ENCODE measurements at places on chromosomes 3 and 15.

- peak; percentile 82 for DNase-seq
Observed at GRCh38 chr15:57160823-57161560, 215.3 kb upstream of the CGNL1 start.

DNA sequence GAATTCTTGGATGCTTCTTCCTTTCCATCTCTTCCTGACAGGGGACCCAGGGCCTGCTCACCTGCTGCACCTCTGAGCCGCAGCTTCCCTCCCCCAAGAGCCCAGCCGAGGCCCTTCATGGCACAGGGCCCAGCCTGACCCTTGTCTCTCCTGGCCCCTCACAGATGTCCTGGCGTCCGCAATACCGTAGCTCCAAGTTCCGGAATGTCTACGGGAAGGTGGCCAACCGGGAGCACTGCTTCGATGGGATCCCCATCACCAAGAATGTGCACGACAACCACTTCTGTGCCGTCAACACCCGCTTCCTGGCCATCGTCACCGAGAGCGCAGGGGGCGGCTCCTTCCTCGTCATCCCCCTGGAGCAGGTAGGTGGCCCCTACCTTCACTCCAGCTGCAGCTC lies 66.2 kb downstream of the CORO2B start:
- DNase-seq, result no peak

GRCh38 chr3:126151562-126152302 lies 28.7 kb downstream of the ALDH1L1 start:
- no peak for DNase-seq

GRCh38 chr3:177108648-177109047 lies 88.6 kb downstream of the TBL1XR1 start:
- DNase-seq, result no peak

DNA sequence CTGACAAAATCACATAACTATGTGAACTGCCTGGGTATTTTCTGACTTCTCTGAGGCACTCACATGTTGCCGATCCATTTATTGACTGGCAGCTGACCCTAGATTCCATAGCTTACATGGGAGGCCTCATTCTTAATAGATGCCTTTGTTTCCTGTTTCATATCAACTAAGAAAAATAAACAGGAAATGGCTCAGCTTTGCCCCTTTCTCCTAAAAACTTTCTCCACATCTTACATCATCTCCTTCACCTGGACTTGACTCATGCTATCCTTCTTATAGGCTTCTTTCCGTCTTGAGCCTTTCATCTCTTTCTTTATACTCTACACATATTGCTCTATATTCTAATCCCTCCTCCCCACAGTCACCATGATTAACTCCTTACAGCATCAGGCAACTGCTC lies 38.0 kb downstream of the TXNRD3 start:
- no peak for DNase-seq

DNA sequence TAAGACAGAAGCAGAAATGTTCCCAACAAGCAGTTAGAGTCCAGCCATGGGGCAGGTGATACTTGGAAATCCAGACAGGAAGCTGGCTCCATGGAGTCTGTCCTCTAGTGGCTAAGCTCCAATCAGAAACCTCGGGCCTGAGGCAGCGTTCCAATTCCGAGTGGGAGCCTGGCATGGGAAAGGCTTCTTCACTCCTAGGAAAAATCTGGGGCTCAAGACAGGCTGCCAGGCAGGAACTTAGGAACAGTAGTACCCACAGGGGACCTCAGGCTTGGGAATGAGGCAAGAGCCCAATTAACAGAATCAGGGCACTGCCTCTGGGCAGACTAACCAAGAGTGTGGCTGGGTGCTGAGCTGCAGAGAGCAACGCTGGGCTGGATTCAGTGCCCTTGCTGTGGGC lies 6.2 kb upstream of the ATP13A4 start:
- no peak for DNase-seq

GRCh38 chr3:42884324-42884723 lies 8.6 kb upstream of the CYP8B1 start:
- no peak for DNase-seq

- no peak for DNase-seq
Observed at GRCh38 chr15:89363133-89363532, 28.5 kb upstream of the POLG start.

DNA sequence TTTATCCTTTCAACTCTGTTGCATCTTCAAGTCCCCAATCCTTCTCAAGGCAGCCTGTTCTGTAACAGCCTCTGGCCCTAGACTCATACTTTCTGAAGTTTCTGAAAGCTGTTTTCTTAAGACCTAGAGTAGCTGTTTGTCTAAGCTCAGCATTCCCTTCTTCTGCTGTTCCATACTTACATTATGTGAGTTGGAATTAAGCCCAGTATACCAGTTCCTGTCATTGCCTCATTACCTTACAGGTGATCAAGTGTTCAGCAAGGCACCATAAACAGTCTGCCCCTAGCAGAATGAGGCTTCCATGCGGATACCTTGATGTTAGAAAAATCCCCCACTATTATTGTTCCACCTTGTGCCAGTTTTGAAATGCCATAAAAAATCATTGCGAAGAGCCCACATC lies 180.6 kb downstream of the PLCL2 start:
- DNase-seq, result no peak

DNA sequence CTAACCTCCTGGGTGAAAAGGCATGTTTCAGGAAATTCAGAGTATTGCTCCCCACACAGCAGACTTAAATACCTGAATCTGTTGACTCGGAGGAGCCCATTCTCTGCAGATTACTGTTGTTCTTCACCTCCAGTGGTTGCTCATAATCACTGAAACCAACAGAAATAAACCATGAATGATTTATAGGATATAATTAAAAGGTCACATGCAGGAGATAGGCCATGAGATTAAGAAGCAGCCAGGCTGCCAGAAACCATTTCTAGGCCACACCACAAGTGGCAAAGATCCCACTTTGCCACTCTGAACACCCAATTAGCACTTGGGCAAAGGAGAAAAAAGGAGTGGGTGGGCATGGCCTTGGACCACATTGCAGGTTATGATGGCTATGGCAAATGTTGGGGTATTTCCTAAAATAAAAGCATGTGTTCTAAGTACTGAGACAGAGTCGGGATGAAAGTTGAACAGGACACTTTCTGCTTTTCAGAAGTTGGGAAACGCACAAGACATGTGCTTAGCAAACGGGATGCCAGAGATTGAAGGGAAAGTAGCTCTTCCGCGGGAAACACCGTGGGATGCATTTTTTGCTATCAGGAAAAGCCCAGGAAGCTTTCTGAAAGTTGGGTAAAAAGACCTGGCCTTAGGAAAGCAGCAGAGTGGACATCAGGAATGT lies 1.5 kb downstream of the CDC25A start:
- no peak for DNase-seq

DNA sequence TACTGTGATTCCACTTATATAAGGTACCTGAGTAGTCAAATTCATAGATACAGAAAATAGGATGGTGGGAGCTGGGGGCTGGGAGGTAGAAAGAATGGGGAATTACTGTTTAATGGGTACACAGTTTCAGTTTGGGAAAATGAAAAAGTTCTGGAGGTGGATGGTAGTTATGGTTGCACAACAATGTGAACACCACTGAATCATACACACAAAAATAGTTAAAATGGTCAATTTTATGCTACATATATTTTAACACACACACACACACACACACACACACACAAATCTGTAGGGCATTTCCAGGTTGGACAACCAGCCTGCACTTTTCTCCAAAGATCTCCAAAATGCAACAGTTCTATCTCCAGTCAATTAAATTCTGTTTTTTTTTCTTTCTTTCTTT lies 1.4 kb downstream of the CCDC32 start:
- no peak for DNase-seq

GRCh38 chr3:133984975-133985374 lies 44.8 kb downstream of the SLCO2A1 start:
- no peak for DNase-seq

DNA sequence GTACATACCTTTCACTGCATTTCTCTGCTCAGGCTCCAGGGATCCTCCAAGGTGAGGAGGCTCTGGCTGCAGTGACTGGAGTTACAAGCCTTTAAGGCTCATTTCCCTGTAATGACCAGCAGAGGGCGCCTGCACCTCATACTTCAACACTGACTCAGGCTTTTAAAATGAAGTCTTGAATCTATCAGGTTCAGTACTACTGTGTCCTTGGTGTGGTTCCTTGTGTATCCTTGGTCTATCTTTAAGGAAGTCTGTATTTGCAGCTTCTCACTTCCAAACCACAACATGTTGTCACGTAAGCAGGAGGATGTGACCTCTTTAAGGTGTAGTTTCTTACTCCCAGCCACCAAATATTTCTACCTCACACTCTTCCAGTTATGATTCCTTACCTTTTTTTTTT lies 122.5 kb upstream of the ZBED2 start:
- DNase-seq, result no peak

- DNase-seq, result no peak
Observed at GRCh38 chr3:76943671-76944070, 96.2 kb upstream of the ROBO2 start.

DNA sequence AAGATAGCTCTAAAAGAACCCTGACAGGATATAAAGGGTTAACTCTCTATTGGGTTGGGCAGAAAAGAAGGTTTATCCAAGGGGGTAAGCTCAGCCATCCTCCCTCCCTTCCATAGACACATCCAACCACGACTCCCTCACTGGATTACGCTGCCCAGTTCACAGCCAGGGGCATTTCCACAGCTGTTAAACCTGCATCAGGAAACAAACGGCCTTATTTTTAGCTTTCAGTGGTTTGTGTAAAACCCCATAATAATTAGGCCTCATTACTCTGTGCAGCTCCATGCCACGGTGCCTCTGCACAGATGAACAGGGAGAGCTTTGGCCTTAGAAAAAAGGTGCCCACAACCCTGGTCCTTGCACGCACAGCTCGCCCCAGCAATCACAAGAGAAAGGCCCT lies 110.6 kb downstream of the GABRB3 start:
- DNase-seq, result no peak

DNA sequence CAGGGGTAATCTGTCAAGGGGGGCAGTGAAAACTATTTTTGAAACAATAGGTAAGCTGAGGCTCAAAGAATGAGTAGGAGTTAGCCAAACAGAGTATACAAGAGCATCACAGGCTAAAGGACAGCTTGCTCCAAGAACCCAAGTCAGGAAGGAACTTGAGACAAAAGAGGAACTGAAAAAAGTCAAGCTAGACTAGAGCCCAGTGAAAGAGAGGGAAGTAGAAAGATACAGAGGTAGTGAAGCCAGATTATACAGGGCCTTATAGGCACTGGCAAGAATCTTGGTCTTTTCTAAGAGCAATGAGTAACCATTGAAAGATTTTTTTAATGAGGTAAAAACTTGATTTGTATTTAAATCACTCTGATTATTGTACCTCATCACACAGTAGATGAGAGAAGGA lies 69.9 kb downstream of the FILIP1L start:
- DNase-seq, result no peak

DNA sequence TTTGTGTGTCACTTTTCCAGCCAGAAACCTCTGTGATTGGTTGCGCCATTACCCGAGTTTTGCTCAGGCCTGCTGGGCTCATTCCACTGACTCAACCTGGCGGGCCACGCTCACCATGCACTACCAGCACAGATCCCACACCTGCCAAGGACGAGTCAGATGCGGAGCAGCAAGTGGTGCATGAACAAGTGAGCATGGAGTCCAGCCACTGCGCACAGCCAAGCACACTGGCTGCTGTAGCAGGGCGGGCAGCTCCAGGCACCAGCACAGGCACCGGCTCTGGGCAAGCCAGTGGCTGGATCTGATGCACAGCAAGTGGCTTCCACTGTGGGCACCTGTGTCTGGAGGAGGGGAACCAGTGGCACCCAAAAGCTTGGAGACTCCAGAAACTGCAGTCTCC lies 110.4 kb downstream of the CBLB start:
- DNase-seq, result no peak

DNA sequence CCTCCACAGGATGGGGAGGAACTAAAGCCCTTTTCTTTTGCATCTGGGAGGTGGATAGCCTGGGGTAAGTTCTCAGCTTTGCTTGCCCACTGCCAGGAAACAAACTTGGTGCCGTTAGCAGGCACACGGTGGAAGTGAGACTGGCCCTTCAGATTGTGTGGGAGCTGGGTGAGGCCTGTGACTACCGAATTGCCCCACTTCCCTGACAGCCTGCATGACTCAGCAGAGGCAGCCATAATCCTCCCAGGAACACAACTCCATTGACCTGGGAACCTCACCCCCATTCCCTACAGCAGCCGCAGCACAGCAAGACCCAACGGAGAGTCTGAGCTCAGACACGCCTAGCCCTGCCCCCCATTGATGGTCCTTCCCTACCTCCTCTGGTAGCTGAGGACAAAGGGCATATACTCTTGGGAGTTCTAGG lies 282.6 kb downstream of the KLF13 start:
- no peak for DNase-seq

- no peak for DNase-seq
Observed at GRCh38 chr3:101814835-101815234, 34.5 kb upstream of the NFKBIZ start.

GRCh38 chr3:101518421-101518871 lies 5.4 kb upstream of the SENP7 start:
- DNase-seq, result no peak

GRCh38 chr3:119534296-119534695 lies 25.1 kb downstream of the CD80 start:
- DNase-seq, result no peak

DNA sequence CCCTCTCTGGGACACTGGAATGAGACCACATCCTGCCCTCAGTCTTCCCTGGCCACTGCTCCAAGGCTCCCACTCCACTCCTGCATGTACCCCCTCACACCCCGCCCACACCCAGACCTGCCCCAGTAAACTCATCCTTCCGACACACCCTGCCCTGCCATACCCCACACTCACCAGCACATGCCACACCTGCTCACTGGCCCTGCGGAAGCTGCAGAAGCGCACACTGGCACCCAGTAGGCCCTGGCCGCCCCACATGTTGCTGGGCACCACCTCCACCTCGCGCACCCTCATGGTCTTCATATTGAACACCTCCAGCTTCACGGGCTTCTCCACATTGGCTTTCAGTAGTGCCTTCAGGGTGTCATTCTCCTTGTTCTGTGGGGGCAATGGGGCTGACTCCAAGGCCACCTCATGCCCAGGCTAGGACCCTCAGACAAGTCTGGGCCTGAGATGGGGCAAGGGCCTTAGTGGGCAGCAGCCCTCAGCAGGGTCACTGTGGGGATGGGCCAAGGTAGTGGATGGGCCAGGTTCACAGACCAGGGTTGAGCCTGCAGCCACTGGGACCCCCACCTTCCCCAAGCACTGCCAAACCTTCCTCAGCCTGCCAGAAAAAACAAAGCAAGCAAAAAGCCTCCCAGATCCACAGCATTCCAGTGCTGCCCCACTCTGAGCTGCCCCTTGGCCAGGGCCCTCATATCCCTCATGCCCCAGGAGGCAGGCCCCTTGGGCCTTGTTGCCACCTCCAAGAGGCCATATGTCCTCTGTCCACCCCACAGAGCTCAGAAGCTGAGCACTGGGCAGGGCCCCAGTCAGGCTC lies 4.7 kb downstream of the GORASP1 start:
- no peak for DNase-seq
